ENCODE measurements at places on chromosomes 12 and 14. TPM values are rescaled to one million over a fixed set of nuclear protein-coding genes. Genes with fewer than 3 reads are reported as not detected.

GRCh38 chr12:106098691-106099200 lies 40.0 kb downstream of the NUAK1 start:
- no peak for DNase-seq

GRCh38 chr14:98304574-98304973 lies 967.4 kb downstream of the BCL11B start:
- DNase-seq = no peak

DNA sequence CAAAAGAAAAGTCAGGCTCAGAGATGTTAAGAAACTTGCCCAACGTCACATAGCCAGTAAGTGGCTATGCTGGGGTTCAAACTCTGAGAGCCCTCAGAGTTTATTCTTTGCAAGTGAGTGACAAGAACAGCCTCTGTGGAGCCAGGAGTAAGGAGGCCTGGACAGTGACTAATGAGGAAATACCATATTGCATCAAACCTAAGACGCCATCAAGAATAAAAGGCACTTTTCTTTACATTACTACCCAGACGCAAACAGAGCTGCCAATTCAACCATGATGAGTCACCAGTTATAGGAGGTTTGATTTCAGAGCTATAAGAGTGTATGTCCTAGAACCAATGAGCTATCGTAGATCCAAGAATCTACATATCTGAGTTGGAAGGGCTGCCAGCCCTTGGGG lies 9.4 kb downstream of the TNFRSF1A start:
- DNase-seq = peak; percentile 53

The GLIPR1L2 gene
- total RNA-seq = 0.13 TPM

GRCh38 chr12:107684990-107685359 lies 624 bp upstream of the PWP1 start:
- DNase-seq = peak; percentile 33

DNA sequence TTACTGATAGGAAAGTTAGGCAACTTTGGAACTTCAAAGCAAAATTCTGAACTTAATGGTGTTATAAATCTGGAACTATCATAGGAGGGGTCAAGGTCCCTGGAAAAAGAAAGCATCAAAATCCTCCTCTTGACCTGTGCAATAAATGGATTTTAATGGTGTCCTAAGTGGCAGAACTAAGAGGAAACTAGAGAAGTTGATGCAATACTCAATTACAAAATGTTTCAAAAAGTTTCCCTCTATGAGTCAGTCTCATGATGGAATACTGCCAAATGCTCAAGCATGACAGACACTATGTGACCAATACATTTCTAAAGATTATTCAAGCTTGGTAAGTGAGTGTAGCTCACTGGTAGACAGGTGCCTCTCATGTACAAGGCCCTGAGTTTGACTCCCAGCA lies 47.7 kb upstream of the ERGIC2 start:
- DNase-seq = peak; percentile 74

GRCh38 chr12:95848575-95849388 lies 10.0 kb upstream of the SNRPF start:
- peak; percentile 69 for DNase-seq

GRCh38 chr14:54691525-54692283 lies 124.8 kb downstream of the SAMD4A start:
- peak; percentile 81 for DNase-seq

The NTF3 gene
- not detected for total RNA-seq

DNA sequence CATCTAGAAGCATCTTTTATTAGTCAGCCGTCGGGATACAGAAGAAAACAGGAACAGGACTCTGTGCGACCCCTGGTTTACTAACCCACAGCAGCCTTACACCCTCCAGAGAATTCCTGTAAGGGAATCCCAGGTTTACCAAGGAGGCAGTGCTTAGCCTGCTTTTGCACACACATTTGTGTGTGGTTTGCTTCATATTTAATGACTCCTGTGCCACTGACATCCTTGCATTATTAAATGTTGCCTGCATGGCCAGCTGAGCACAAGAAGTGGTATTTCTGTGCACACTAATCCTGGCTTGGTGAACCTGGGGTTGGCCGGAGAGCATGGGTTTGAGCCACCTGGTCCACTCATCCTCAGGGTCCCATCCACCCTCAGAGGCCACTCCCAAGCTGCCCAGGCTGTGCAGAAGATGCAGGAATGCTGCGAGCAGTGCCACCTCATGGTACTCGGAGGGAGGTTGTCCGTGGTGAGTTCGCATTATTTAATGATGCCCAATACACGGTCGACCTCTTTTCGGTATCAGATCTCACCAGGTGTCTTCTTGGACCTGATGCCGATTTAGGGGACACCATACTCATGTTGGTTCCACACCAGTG lies 152.4 kb upstream of the RTL1 start:
- DNase-seq = no peak

The KLRK1 gene
- not detected for total RNA-seq

The FOXN4 gene
- total RNA-seq = not detected
